ENCODE measurements at places on chromosomes 4 and X. TPM values are rescaled to one million over a fixed set of nuclear protein-coding genes. Genes with fewer than 3 reads are reported as not detected.

The FAM133A gene
- not detected for total RNA-seq

The SCOC gene
- 61.9 TPM for total RNA-seq

The WFS1 gene
- total RNA-seq, result 7.9 TPM

The TREX2 gene
- 5.5 TPM for total RNA-seq

The CCKAR gene
- not detected for total RNA-seq

The FAM9B gene
- not detected for total RNA-seq

The MAGEB3 gene
- not detected for total RNA-seq

The CLNK gene
- not detected for total RNA-seq

The RASSF6 gene
- 7.4 TPM for total RNA-seq

The FHIP1A gene
- total RNA-seq, result 25.2 TPM

The PCDH19 gene
- total RNA-seq, result under 0.01 TPM

The PABPC1L2A gene
- total RNA-seq, result not detected

The SUPT20HL1 gene
- under 0.01 TPM for total RNA-seq

The GABRB1 gene
- not detected for total RNA-seq

- no peak for DNase-seq
Measured at GRCh38 chr4:142316025-142316424, 530.1 kb downstream of the INPP4B start.

DNA sequence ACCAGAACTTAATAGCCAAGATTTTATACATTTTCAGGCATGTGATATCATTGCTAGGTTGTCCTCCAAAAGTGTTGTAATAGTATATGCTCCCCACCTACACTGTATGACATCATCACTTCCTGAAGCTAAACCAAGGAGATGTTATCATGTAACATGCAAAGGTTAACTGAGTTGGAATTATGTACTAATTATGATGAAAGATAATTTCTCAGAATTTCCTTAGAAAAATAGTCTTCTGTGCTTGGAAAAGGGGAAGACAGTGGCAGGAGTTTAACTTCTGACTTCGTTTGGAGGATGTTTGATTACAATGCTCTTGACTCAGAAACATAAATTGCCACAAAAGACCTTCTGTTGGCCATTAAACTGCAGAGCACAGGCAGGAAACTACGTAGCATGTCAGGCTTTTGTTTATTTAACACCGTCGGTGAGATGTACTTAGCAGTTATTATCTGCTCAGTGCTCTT, 83.6 kb upstream of the GUCY1A1 start:
- peak; percentile 86 for DNase-seq

DNA sequence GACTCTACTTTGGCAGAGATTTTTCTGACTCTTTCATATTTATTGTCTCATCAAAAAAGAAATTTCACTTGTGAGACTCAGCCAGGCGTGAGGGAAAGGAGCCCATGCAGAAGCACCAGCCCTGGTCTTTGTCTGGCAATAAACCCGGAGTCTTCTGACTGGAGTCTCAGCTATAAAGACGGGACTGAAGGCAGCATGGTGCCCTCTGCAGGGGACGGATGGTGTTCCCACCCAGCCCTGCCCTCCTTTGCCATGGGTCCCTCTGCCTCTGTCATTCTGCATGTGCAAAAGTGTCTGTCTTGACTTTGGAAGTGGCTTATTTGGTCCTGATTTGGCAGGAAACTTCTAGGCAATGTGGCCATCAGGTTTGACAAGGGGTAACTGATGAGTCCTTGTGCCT, 14.2 kb downstream of the ZNF185 start:
- no peak for DNase-seq

DNA sequence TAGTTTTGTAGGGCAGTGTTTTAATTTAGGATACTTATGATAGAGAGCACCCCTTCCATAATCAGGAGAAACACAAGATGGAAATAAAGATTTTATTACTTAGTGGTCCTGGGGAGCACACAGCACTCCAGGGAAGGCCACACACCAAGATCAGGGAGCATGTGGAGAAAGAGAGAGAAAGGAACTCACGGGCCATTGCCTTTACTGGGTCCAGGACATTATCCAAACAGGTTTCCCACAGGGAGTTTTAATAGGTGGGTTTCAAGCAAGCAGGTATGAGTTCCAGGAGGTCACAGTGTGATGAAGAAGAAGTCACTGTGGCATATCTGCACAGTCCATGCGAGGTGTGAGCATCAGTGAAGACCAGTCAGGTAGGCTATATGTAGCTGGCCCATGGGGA, 46.8 kb downstream of the NFKB1 start:
- no peak for DNase-seq

- no peak for DNase-seq
Measured at GRCh38 chrX:48573690-48574269, 504 bp upstream of the RBM3 start.

DNA sequence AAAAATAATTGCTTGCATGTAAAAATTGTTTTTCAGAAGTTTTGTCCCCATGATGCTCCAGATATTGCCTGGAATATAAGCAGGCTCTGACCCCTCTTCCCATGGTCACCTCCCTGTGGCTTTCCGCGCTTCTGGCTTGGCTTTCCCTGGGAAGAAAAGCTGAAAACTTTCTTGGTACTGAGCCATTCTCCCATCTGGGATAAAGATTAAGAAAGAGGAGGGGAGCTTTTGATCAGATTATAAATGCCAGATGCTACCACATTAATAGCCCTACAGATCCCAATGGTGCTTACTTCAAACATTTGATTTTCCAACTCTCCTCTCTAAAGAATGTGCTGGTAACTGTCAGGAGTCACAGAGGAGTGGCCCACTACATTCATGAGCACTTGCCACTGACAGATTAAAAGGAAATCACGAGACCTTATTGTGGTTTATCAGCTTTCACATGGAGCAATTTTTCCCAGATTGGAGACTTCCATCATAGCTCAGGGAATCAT, 54.4 kb upstream of the GAB1 start:
- DNase-seq, result no peak

- DNase-seq, result no peak
Measured at GRCh38 chr4:153160821-153161220, 43.4 kb upstream of the TRIM2 start.

- DNase-seq, result no peak
Measured at GRCh38 chrX:41684138-41684537, 4.6 kb upstream of the GPR34 start.

GRCh38 chrX:15664487-15665444, at the start of gene CLTRN:
Gene CLTRN (minus strand): TSS chrX:15664805. CDS start chrX:15664775, 30 bp downstream.
- peak; percentile 83 for DNase-seq

GRCh38 chr4:5812506-5813229, 80.2 kb downstream of the CRMP1 start:
- DNase-seq, result peak; percentile 64

- no peak for DNase-seq
Measured at GRCh38 chrX:47523713-47524166, 37.3 kb upstream of the ARAF start.

DNA sequence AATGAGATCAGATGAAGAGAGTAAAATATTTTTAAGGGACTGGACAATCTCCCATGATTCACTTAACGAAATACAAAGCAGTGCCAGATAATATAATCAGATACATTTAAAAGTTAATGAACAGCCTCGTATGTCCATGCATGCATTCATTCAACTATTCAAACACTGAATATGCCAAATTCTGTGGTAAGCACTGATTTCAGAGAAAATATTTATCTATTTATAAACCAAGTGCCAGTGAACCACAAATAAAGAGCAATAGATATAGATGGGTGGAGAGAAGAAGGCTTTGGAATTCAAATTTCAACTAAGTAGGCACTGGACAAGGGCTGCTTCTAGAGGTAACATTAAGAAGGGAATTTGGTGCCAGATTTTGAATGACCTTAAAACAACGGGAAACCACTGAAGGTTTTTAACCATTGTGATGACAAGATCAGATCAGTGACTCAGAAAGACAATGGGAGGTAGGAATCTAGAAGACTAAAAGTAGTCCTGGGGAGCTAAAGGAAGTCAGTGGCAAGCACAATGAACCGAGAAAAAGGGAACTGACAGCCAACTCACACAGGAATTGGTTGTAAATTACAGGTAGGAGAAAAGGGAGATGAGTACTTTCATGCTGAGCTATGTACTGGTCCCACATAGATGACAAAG, 14.2 kb downstream of the ELOVL6 start:
- peak; percentile 33 for DNase-seq

- no peak for DNase-seq
Measured at GRCh38 chrX:140492066-140492994, 12.5 kb downstream of the SOX3 start.

- peak; percentile 22 for DNase-seq
Measured at GRCh38 chrX:131987252-131987651, 35.9 kb upstream of the STK26 start.

DNA sequence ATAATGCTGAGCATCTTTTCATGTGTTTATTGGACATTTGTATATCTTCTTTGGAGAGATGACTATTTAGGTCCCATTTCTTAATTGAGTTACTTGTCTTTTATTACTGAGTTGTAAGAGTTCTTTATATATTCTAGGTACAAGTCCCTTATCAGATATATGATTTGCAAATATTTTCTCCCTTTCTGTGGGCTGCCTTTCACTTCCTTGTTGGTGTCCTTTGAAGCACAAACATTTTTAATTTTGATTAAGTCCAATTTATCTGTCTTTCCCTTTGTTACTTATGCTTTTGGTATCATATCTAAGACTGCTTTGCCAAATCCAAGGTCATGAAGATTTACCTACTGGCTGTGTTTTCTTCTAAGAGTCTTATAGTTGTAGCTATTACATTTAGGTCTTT, 113.2 kb downstream of the HNRNPD start:
- DNase-seq, result no peak

DNA sequence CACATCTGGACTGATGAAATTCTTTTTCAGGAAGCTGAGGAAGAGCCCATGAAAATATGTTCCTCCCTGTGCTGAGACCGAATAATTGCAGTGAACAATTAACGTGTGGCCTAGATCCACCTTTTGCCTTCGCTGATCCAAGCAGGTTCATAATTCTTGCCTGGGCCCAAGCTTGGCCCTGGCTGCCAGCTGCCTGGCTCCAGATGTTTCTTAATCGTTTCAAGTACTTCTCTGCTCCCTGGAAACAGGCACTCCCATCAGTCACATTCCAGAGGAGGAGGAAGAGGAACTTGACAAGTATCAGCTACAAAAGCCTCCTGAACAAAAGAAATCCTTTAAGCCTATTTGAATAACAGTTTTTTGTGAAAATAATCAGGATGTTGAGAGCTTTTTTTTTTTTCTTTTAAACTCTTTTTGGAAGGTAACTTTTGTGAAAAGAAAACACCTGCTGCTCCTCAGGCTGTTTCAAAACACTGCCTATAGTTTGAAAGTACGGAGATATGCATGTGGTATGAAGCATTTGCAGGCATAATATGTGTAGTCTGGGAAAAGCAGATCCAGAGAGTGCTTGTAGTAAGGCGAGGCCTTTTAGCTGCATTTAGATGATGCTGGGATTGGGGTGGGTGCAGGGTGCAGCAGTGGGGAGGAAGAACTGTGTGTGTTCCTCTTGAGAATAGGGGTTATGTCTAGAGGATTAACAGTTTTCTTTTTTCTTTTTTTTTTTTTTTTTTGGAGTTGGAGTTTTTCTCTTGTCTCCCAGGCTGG, 154.4 kb downstream of the PTTG2 start:
- DNase-seq, result no peak

DNA sequence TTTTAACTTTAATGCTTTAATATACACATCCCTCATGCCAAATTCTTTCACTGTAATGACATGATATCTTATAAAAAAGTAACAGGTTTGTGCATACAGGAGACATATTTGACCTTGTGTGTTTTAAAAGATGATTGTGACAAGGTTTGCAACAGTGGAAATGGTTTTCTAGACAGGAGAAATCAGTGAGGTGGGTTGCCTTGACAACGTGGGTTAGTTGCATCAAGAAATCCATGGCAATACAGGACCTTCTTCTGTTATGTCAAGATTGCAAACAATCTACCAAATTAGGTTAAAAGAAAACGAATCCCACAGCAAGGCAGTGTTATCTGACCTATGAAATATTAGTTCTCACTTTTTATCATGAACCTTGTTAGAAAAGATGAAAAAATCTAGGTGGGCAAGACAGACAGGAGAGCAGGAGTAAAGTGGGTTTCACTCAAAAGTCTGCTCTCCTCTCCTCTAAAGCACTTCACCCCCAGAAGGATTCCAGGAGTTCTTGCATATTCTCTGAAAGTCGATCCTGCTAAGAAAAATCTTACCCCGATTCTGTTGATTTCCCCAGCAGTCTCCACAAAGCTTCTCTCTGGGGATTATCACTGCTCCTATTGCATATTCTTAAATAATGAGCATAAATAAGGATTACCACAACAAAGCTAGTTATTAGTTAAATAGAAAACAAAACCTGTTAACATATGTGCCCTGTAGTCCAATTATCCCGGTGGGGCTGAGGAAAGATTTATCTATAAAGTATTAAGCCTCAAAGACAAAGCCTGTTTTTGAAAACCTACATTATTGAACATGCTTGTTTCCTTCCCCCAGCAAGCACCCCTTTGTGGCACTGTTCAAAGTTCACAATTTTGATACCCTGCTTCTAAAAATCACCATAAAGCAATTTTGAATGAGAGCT, 71.0 kb downstream of the TMA16 start:
- no peak for DNase-seq

DNA sequence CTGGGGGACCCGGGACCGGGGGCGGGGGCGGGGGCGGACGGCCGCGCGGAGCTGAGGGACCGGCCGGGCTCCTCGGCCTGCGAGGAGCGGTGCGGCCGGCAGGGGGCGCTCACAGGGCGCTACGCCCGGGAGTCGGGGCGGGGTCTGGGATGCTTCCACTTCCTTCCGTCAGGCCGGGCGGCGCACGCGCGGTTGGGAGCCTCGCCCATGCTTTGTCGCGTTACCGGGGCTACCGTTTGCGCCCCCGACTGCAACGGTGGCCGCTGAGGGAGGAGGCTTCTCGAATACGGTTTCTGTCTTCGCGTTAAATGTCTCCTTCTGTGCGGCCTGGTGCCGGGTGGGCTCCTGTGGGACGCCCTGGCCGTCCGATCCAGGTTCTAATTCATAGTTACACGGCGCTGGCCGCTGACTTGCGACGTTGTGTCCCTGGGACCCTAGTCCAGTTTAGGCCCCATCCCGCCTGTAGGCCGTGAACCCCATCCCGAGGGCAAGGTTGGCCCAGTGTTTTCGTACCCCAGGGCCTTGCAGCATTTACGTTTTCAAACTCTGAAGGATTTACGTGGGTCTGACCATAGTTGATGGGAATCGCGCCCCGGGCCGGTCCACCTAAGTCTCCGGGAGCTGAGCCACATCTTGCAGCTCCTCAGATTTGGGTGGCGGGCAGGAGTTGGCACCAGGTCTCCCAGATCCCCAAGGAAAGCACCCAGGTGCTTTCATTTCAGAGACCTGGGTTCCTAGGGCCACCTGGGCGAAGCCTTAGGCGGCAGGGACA, 549 bp downstream of the MSL3 start:
- DNase-seq, result peak; percentile 47

- no peak for DNase-seq
Measured at GRCh38 chrX:53048169-53049126, at the start of gene GPR173. Gene GPR173 (plus strand): TSS chrX:53048789. CDS start chrX:53076622, 27,833 bp downstream.

DNA sequence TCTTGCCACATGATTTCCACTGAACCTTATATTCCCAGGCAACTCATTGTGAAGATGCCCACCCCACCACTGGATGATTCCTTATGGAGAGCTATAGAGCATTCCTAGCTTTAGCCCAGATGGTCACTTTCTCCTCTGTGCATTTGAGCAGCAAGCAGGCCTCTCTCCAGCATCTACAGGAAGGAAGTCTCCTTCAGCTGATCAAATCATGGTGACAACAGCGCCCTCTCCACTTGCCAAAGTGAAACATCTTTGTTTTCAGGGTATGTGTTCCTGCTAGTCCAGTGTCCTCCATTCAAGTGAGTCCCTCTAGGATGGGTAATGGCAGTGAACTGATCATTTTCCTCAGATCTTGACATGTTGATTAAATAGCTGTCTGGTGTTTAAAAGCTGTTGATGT, 10.9 kb upstream of the SYTL5 start:
- DNase-seq, result no peak

Data from bronchial epithelial cell (primary cell).